ENCODE measurements at places on chromosomes 11 and 22. TPM values are rescaled to one million over a fixed set of nuclear protein-coding genes. Genes with fewer than 3 reads are reported as not detected.

DNA sequence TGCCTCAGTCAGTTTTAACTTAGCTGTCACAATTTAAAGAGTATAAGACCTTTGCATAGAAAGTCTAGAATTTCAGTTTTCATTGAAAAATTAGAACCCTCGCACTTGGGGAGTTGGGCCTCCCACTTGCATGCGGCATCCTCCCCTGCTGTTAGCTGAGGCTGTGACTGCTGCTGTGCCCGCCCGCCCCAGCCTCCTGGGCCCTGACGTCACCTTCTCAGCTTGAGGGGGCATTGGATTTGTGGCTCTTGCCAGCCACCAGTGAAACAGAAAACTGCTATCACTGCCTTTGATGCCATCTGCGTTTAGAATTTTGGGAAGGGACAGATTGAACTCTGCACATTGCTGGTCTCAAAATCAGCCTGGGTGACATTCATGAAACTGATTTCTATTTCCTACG, 108.7 kb downstream of the CTTN start:
- ATAC-seq: no peak

Gene DEFB131B
- total RNA-seq: not detected

Gene UPK3A
- not detected for total RNA-seq

Gene PRODH
- total RNA-seq: not detected

Gene THAP12
- total RNA-seq: 39.6 TPM
